ENCODE measurements at places on chromosomes 12 and 14.

DNA sequence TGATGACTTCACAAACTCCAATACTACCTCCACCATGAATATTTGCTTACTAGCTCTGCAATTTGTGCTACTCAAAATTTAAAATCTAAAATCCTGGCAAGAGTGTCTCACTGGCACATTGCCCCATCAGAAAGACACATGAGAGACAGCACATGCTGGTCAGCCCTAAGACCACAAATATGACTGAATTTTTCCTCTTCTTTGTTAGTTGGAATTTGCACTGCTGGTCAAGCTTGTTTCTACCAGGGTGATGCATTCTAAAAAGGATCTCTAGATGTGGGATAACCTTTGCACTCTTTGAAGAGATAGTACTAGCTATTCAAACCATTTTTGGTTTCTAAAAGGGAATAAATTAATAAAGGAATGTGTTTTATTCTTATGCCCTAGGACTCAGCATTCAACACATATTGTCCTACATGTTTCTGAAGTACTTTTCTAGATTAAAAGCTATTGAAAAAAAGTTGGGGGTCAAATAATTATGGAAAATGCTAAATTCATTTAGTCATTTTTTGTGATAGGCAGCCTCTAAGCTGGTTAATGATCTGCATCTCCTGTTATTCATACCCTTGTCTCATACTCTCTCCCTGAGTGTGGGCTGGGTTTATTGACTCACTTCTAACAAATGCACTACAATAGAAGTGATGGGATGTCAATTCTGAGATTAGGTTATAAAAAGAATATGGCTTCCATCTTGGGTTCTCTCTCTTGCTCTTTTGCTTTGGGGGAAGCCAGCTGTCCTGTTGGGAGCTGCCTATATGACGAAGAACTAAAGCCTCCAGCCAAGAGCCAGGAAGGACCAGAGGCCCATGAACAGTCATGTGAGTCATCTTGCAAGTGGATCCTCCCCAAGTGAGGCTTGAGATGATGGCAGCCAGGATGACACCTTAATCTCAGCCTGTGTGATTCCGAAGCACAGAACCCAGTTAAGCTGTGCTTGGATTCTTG is 211.5 kb upstream of the CRY1 start:
- DNase-seq: no peak

DNA sequence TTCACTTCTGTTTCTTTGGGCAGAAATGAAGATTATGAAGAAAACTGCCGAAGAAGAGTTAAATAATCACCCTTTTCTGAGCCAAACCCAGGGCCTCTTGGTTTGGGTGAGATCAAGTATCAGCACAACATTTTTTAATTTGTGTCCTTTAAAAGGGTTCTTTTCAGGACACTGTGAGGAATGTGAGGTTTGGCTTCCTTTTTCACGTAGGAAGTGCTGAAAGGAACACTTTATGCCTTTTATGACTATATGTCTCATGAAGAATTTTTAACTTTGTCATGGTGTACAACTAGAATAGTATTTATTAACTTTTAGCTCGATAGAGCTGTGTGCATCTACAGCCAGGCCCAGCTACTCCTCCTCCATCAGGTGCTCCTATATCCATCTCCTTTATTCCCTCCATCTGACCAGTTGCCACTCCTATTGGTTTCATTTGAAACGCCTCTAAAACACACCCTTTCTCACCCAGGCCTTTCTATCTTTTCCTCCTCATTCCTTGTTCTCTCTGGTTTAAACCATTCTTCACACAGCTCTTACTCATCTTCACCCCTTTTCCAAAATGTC is 103.6 kb upstream of the LRIG3 start:
- DNase-seq: no peak

GRCh38 chr14:49970474-49971147 is 77.7 kb downstream of the ARF6 start:
- DNase-seq: peak; percentile 56

DNA sequence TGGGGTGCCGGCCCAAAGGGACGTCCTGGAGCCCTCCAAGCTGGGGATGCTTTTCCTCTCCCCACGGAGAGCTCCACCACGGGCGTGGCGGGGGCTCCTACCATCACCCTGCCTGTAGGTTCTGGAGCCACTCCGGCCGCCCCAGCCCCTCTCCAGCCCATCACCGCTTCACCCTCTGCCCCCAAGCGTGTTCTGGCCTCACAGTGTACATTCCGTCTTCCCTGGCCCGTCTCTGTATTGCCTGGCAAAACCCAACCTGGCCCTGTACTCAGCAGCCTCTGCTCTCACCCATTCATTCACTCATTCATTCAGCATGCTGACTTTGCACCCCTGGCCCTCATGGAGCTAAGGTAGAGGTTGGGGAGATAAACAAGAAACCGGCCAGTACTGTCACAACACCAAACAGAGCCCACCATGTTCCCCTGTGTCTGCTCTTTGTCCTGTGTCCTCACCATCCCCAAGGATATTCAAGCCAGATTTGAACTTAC is 20.3 kb downstream of the SLC25A29 start:
- no peak for DNase-seq

DNA sequence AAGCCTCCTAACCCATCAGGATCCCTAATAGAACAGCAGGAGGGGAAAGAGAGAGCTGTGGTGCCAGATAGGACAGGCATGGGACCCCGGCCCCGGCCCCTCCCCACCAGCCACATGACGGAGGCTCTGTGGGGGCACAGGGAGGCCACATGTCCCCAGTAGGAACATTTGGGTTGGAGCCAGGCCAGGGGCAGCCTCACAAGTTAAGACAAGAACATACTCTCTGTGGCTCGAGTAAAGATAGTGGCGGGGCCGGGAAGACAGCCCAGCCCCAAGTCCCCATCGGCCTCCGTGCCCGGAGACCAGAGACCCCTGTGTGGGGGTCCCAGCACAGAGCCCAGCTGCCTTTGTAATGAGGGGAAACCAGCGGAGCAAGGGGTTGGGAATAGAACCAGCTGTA is 78.6 kb upstream of the GALNT9 start:
- no peak for DNase-seq

GRCh38 chr14:72692696-72693095 is 201.2 kb downstream of the DPF3 start:
- DNase-seq: no peak

GRCh38 chr12:46450279-46450748 is 77.7 kb upstream of the SLC38A2 start:
- DNase-seq: no peak

- DNase-seq: no peak
Observed at GRCh38 chr14:57998766-57999165, 132.9 kb upstream of the SLC35F4 start.

- DNase-seq: peak; percentile 9
Observed at GRCh38 chr12:70240673-70241072, 2.6 kb upstream of the CNOT2 start.

DNA sequence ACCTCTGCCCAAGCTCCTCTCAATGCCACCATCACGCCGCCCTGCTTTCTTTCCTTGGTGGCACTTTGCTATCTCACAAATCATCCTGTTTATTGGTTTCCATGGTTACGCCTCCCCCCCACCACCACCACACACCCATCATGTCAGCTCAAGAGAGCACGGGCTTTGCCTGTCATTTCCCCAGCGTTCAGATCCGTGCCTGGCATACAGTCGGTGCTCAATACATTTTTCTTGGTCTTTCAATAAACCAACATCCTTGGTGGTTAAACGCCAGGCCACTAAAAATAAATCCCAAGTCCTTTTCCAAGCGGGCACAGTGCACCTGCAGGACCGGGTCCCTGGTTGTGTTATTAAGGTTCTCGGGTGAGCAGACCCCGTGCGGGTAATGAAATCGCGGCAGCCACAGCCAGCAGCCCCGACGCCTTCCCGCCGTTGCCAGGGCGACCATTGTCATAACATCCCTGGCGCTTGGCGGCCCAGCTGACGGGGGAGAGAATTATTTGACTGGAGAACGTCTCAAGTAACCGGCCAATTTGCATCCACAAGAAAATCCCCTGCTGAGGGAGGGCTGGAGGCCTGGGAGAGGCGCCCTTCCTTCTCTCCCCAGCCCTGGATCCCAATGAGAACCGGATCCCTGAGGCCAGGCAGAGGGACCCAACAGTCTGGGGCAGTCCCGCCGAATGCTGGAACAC is 92.9 kb downstream of the KSR2 start:
- DNase-seq: peak; percentile 38

DNA sequence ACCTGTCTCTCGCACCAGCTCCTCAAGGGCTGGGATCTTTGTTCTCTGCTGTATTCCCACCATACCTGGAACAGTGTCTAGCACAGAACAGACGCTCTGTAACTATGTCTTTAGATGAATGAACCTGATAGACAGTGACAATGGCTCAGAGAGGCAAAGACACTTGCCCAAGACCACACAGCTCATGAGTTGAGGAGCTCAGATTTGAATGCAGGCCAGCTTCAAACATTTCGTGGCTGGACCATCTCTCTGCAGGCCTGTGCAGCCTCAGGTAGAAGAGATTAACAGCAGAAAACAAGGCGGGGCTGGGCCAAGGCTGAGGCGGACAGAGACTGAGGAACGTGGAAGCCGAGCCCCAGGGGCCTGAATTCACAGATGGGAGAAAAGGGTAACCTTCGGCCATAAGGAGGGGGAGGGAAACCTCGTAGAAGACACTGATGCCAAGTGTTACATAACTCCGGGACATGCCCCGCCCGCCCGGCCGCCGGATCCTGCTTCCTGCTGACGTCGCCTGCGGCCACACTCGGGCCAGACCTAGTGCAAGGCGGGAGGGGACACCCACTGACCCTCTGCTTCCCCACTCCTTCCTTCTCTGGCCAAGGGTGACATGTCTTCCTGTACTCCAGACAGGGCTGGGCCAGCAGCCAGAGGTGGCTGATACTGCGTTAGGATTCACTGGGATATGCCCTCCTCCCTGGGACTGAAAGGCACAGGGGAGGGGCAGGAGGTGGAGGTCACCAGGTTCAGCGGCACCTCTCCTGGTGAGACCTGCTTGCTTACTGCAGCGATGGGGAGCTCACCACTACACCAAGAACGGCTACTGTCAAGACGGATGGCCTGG is 86.8 kb downstream of the RFLNA start:
- DNase-seq: no peak

DNA sequence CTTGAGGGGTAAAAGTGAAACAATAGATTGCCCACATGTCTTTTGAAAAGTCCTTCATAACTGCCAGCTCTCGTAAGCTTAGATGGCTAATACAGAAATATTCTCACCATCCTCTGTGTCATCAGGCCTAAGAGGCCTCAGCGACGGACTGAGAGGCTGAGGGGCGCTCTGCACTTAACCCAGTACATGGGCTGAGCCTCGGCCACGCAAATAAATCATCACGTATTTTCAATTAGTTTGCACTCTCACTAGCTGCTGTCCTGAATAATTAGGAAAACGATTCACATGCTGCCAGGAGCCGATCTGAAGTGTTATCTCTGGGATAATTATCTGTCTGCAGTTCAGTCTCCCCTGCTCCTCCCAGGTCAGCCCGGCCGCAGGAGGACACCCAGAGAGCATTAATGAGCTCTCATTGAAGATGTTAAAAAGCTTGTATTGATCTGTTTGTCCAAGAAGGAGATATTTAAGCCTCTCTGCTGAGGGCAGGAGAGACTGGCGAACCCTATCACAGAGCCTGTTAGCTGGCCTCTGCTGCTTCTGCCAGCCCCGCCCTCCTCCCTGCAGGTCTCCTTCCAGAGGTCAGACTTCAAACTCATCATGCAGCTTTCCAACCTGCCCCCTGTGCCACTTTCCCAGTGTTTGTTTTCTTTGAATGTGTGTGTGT is 1051.3 kb downstream of the VRK1 start:
- no peak for DNase-seq

DNA sequence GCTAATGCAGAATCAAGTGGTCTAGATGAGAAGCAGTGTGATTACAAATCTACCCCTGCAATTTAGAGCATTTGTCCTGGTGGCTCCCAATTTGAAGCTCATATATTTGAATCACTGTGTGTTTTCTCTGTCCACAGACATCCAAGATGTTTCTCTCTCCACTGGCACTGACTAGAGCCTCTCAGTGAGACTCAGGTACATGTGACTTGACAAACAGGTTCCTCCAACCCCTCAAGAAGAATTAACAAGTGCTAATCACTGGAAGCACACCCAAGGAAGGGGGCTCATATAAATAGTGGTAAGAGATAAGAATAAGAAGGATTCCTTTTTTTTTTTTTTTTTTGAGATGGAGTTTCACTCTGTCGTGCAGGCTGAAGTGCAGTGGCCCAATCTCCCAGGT is 20.5 kb downstream of the OR10G2 start:
- no peak for DNase-seq

DNA sequence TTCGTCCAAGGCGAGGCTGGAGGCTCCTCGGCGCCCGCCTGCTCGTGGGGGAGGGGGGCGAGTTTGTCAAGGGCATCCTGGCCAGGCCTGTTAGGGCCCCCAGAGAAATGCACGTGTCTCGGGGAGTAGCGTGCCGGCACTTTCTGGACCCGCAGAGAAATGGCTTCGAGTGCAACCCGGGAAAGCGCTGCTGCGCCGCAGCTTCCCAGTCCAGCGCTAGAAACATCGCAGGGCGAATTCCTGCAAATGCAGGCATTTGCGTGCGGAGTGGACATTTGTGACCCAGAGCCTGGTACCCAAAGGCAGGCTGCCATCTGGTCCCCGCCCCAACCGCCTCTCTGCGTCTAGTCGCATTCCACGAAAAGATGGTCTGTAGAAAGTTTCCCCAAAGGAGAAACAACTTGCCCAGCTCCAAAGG is 756 bp downstream of the LGR5 start:
- DNase-seq: peak; percentile 5

- DNase-seq: peak; percentile 90
Observed at GRCh38 chr12:53006810-53007309, 604 bp downstream of the EIF4B start.

GRCh38 chr14:98959958-98960616 is 311.9 kb downstream of the BCL11B start:
- no peak for DNase-seq

- peak; percentile 31 for DNase-seq
Observed at GRCh38 chr12:21502164-21502496, 541 bp downstream of the GOLT1B start.

DNA sequence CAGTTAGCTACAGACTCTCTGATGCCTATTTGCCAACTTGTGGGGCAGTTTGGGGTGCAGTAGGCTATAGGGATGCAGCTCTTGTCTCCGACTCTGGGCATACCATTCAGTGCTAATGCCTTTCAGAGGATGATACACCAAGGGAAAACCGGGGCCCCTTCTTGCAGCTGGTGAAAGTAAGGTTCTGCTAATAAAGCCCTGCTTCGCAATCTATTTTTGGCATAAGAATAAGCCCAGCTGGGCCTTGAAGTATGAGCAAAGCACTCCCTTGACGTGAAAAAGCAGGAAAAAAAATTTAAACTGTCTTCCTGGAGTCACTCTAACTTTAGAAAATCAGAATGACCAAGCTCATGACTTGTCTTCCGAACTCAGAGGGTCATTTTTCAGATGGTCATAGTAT is 124.1 kb upstream of the RBM19 start:
- DNase-seq: no peak

DNA sequence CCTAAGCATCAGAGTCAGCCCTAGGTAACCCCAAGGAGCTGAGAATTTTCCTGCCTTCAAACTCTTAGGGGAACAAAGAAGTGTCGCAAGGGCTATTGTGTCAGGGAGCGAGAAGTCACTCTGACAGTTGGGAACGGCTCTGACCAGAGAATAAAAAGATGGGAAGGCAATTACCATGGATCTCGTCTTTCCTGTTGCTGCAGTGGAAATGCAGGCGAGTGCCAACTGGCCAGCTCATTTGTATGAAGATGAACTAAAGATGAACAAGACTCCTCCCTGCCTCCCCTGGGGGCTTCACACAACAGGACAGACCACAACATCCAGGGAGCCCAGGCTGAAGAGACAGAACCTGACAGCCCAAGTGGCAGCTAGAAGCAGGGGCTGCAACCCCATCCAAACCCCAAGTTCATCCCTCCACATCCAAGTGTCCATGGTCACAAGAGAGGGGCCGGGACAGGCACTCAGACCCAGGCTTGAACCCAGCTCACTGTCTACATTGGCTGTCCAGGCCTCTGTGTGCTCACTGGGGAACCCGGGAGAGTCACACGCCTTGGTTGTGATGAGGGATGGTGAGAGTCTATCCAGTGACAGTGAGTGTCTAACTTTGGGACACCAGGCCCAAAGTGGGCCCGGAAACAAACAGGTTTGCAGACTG is 322.4 kb downstream of the BCL11B start:
- DNase-seq: no peak
